ENCODE measurements at places on chromosomes 13 and 19.

GRCh38 chr13:80313668-80314256 is 27.2 kb downstream of the SPRY2 start:
- no peak for DNase-seq

GRCh38 chr19:38203197-38203596 is 20.8 kb downstream of the DPF1 start:
- no peak for DNase-seq

DNA sequence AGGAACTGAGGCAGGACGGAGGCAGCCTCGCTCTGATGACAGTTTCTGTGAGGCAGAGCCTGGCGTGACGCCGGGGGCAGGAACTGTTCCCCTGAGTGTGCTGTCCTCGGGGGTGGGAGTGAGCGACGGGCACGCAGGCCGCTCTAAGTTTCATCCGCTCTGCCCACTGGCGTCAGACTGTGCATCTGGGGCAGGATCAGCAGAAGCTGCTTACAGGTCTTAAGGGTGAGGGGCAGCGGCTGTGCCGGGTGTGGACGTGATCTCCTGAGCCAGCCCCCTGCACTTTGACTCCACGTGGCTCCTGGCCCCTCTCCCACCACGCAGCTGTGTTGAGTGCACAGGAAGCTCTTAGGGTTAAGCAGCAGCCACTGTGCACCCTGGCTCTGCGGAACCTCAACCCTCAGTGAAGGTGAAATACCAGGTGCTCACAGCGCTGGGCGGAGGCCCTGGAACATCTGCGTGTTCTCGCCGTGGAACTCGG is 1.5 kb downstream of the GRK1 start:
- no peak for DNase-seq

DNA sequence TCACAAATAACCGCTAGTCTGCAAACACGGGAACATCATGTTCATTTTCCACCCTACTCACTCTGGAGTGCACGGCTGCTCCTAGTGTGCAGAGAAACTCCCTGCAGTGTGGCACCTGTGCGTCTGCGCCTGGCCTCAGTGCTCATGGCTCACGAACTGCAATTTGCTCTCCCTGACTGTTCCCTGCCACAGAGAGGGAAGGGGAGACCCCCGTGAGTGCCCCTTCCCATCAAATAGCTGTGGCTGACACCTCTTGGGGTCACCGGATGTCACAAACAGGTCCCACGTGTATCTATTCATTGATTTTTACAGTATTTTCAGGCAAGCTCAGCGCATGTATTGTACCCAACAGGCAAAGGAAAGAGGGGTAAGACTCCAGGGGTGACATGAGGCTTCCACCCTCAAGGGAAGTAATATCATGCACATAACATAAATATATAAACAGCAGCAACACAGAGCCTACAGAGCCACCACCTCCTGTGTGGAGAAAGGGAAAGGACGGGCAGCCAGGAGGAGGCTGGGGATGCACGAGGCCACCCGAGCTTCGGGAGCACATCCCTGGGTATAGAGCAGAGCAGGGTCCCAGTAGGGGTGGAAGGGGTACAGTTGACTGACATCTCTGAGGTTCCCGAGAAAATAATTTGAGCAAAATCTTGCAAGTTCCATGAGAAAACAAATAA is 140.3 kb upstream of the SOX1 start:
- no peak for DNase-seq

DNA sequence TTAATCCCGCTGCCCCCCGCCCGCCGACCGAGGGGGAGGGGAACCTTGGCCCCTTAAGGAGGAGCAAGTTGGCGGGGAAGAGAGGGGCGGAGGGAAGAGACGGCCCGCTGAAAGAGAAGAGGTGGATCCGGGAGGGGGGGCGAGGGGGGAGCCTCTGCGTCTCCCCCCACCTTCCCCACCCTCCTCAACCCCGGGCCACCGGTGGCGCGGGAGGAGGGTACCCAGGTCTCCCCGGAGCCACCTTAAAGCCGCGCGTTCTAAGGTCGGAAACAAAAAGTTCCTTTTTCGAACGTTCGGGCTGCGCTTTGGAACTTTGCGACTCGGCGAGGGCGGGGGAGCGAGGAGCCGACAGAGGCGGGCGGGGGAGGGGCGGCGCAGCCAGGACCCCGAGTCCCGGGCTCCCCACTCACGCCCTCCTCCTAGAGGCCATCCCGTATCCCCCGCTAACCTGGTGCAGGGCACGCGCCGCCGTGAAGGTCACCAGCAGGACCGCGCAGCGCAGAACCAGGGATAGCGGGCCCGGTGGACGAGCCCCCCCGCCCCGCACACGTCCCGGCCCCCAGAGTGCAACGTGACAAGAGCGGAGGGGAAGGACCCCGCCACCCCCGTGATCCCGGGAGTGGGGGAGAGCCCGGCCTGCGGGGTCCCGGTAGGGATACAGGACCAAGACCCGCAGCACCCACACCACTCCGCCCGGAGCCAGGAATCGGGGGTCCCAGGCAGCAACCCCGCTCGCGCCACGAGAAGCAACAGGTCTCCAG is 659 bp downstream of the ERF start:
- DNase-seq = no peak

DNA sequence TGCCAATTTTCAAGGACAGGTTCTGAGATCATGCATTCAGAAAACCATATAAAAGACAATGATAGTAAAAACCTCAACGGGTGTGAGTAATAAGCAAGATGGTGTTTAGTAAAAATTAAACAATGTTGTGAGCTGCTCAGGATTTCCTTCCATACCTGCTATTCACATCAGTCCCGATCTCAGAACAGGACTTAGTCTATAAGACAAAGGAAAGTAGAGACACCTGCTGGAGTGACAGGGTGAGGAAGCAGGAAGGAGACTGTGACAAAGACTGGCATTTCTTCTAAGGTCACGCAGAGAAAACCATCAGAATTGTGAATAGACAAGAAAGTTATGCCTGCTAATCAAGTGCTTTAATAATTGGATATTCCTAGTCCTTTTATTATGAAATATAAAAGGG is 648.0 kb downstream of the DACH1 start:
- DNase-seq = no peak

- no peak for DNase-seq
Measured at GRCh38 chr13:59478908-59479307, 684.8 kb downstream of the DIAPH3 start.

GRCh38 chr19:16860118-16860517 is 28.7 kb upstream of the F2RL3 start:
- peak; percentile 94 for DNase-seq

DNA sequence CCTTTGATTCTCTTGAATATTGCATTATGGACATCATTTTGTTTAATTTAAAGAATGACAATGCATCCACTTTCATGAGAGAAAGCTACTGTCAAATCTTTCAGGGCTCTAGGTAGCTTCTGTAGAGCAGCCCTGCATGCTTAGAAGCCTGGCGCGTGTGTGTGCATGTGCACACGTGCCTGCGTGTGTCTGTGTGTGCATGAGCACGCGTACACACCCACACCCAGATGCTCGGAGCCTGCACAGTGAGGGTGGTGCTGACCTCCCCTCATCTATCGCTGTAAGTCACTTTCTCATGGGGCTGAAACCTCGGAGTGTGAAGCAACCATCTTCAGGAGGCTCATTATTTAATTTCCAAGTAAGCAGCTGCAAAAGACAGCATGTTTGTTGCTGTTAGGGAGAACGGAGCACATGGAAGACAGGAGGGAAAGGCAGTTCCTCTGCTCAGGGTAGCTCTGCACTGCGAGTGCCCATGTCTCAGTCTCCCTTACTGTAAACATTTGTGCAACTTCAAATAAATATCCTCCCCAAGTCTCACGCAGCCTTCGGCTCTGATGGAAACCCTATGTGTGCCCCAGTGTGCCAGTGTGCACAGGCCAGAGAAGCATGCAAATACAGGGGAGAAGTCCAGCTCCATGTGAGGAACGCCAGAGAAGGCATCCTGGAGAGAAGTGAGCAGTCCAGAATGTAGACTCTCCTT is 22.8 kb downstream of the TSHZ3 start:
- DNase-seq = no peak

DNA sequence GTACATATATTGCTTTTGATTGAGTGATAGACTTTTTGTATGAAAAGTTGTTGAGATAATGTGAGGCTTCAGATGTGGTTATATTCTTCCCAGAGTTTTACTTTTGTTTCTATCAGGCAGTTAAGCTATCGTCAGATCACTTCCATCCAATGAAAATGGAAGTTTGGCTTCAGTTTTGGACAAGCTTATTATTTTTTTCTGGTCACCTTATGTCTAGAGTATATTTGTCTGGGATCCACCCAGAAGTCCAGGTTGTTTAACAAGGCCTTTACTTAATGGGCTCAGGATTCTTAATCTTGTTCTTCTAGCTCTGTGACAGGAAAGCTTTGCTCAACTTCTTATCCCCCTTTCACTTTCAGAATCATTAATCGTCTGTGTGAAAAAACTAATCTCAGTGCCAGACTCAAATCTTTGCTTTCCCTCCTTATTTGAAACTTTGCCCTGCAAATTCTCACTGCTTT is 150.9 kb downstream of the PDS5B start:
- DNase-seq = no peak

- DNase-seq = no peak
Measured at GRCh38 chr13:112069061-112069844, 2.3 kb downstream of the SOX1 start.

DNA sequence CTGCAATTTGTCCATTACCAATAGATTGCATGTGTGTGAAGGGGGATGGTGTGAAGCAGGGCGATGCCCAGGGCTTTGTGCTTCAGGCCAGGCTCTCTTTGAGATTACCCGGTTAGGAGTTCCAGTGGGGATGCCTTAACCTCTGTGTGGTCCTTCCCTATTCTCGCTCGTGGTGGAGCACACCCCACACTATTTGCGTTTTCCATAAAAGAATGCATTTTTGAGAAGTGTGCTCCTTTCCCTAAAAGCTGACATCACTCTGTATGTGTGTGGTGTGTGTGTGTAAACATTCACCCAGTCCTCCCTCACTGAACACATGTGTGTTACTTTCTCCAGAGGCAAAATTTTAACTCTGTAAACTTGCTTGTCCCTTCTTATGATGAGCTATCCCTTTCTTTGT is 308.3 kb downstream of the SLC7A1 start:
- DNase-seq = no peak

DNA sequence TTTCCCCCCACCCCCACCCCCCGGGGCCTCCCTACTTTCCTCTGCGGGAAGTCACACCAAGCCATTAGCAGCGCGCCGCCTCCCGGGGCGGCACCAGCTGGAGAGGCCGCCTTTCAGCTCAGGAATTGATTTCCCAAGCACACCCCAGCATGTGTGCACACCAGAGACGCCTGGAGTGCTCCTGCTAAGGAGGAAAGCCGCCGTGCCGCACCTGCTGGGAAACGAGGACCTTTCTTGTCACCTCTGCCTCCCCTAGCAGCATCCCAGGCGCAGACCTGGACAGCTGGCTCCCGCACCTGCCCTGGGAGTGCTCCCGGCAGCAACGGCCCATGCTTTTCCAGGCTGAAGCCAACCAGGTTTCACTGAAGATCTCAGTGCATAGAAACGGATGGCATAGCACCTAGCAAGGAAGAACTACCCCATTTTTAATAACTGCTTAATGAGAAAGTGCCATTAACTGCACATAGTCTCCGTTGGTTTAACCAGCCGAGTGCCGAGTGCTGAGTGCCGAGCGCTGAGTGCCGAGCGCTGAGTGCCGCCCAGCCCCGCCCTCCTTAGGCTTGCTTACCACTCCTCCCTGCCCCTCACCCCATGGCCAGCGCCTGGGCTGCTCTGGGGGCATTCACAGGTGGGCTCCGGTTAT is 165.0 kb downstream of the USP12 start:
- DNase-seq = peak; percentile 70

GRCh38 chr13:111252446-111253364 is 67.7 kb upstream of the TEX29 start:
- DNase-seq = peak; percentile 45

- DNase-seq = peak; percentile 7
Measured at GRCh38 chr13:77876176-77876575, 42.5 kb downstream of the EDNRB start.

- peak; percentile 88 for DNase-seq
Measured at GRCh38 chr19:33778089-33778791, 18.4 kb upstream of the KCTD15 start.

DNA sequence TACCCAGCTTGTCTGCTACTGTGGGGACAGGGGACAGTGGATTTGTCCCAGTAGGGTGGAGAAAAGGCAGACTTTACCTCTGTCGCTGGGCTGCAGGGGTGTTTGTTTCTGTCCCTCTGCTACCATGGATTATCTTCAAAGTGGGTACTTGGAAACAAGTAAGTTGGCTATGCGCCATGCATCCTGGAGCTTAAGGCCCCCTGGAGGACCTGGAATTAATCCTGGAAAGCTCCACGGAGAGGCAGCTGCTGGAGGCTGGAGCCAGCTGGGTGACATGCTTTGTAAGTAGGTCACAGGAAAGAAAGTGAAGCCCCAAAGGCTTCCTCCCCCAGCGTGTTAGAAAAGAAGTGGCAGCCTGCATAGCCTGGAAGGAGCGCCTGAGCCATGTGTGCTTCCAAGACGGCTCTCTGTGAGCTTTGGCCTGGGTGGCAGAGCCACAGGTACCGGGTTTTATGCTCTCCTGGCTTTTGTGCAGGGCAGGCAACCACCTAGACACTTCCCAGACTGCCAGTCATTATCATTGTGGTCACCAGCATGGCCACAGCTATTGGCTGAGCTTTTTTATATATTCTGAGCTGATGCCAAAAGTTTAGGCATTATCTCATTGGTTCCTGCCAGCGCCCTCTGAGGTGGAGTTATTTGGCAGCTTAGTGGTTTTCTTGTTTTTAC is 9.5 kb downstream of the B3GLCT start:
- peak; percentile 44 for DNase-seq

- DNase-seq = no peak
Measured at GRCh38 chr19:30755581-30755980, 383.4 kb downstream of the ZNF536 start.

- peak; percentile 15 for DNase-seq
Measured at GRCh38 chr13:23619068-23619855, 49.0 kb downstream of the TNFRSF19 start.

GRCh38 chr19:38304352-38304865 is 358 bp downstream of the C19orf33 start:
- DNase-seq = no peak

GRCh38 chr19:44582581-44583265 is 30.6 kb upstream of the IGSF23 start:
- peak; percentile 49 for DNase-seq

GRCh38 chr19:41330946-41331678 is 21.1 kb downstream of the CCDC97 start:
- no peak for DNase-seq

GRCh38 chr13:49412749-49413148 is 31.1 kb downstream of the CAB39L start:
- DNase-seq = no peak

- peak; percentile 16 for DNase-seq
Measured at GRCh38 chr19:56348289-56348877, 33.7 kb upstream of the ZSCAN5A start.

All from foreskin fibroblast (primary cell).